ENCODE measurements at places on chromosomes 7 and 10.
A peak's percentile ranks its signal among the peaks of the same experiment; 100 is the strongest.

- peak; percentile 98 for DNase-seq
- H3K4me1 ChIP-seq: peaks cover 17% of the 10 kb centered on the region
- no peaks in the 10 kb centered on the region for H3K36me3 ChIP-seq
- 0 out of 2 replicates have a peak overlapping the region, but pooled peaks have one; percentile 2 for H3K4me3 ChIP-seq
These were observed 11.7 kb upstream of the PRDX3 start for GRCh38 chr10:119190353-119190752.

DNA sequence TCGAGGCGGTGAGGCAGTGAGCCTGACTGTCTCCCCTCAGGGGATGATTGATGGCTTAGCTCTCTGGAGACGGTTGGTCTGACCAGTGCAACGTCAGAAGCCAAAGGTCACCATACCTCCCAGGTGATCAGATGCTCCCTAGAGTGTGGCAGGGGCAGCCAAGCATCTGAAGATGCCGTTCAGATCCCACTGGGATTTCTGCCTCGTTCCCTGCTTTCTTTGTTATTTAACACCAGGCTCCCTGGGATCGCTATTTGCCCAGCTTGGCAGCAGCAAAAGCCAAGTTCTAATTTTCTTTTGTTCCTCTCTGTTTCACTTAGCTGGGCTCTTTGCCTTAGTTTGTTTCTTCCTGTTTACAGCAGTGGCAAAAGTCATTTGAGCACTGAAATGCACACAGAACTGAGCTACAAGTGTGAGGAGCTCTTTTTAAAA lies 53.5 kb upstream of the SVIL start:
- DNase-seq: peak; percentile 7
- no peak overlapping the region for H3K4me3 ChIP-seq
- no peaks in the 10 kb centered on the region for H3K36me3 ChIP-seq

- H3K27me3 ChIP-seq: no peaks in the 10 kb centered on the region
- DNase-seq: no peak
- H3K4me3 ChIP-seq: no peak overlapping the region
- no peaks in the 10 kb centered on the region for H3K36me3 ChIP-seq
- H3K27ac ChIP-seq: no peak overlapping the region
These were observed 106.9 kb downstream of the TCERG1L start for GRCh38 chr10:131204406-131205152.

GRCh38 chr7:96521068-96521894 lies 188.4 kb downstream of the SEM1 start:
- H3K4me1 ChIP-seq: no peaks in the 10 kb centered on the region
- no peak for DNase-seq
- H3K27me3 ChIP-seq: no peaks in the 10 kb centered on the region
- H3K4me3 ChIP-seq: no peak overlapping the region
- H3K36me3 ChIP-seq: no peaks in the 10 kb centered on the region

DNA sequence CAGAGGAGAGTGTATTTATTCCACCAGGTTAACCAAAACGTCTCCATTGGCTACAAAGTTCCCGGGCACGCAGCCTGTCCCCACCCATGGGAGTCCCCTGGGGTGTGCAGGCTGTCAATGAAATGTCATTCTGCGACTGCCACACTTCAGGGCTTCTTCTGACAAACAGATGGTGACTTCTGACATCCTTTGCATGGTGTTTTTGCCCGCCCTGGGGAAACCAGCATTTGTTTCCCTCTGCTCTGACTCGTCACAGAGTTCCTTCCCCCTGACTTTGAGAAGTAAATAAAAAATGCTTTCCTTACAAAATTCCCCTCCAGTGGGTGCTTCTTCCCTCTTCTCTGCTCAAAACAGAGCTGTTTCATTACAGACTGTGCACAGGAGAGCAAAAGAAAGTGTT lies 38.2 kb downstream of the TNS3 start:
- no peak for DNase-seq
- H3K4me1 ChIP-seq: peaks cover 16% of the 10 kb centered on the region
- no peaks in the 10 kb centered on the region for H3K27me3 ChIP-seq
- H3K27ac ChIP-seq: no peak overlapping the region
- H3K4me3 ChIP-seq: no peak overlapping the region

- H3K27me3 ChIP-seq: no peaks in the 10 kb centered on the region
- no peaks in the 10 kb centered on the region for H3K4me1 ChIP-seq
- peak; percentile 7 for DNase-seq
- no peaks in the 10 kb centered on the region for H3K36me3 ChIP-seq
- no peak overlapping the region for H3K4me3 ChIP-seq
- H3K27ac ChIP-seq: no peak overlapping the region
These were observed 98.6 kb upstream of the FGFR2 start for GRCh38 chr10:121696854-121697253.

- no peaks in the 10 kb centered on the region for H3K4me1 ChIP-seq
- DNase-seq: peak; percentile 56
- H3K36me3 ChIP-seq: no peaks in the 10 kb centered on the region
- peaks cover 32% of the 10 kb centered on the region for H3K27me3 ChIP-seq
- no peak overlapping the region for H3K4me3 ChIP-seq
These were observed 166.4 kb downstream of the CHN2 start for GRCh38 chr7:29360633-29361625.

DNA sequence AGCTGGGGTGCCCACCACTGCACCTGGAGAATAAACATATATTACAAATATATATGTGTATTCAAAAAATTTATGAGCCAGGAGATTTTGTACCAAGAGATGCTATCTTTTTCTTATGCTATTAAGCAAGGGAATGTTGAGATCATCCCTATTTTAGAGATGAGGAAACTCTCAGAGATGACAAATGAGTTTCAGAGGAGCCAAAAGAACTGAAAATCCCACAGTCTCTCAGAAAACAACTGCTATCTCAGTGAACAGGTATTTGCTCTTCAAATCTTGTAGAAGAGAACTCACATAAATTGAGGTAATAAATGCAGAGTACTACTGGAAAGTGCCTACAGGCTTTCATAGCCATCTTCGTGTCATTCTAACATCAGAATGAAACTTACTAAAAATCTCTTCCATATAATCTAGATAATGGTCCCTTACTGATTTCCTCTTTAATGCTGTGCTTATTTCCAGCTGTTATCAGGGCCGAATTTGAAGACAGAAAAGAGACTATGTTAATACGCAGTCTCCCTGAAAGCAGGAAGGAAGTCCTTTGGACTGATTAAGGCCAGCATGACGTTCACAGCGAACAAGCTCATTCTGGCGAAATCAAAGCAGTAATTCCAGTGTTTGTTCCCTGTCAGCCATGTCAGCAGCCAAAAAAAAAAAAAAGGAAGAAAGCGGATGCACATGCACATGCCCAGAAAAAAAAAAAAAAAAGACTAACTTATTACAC lies 29.4 kb upstream of the ANAPC16 start:
- H3K36me3 ChIP-seq: no peaks in the 10 kb centered on the region
- DNase-seq: peak; percentile 87
- H3K27ac ChIP-seq: peak overlapping the region; percentile 98
- H3K4me3 ChIP-seq: peak overlapping the region; percentile 65

DNA sequence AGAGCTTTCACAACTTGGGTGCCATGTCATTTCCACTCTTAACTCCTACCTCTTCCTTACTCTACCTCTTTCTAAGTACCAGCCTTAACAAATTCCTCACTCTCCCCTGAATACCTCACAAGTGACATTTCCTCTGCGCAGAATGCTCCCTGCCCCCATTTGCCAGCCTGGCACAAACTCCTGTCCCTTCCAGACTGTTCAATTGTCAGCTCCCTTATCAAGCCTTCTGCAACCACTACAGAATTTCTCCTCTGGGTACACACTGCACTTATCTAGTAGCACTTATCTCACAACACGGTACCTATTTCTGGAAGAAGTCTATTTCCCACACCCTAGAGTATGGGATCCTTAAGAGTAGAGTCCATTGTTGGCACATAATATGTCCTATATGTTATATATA lies 39.1 kb upstream of the ANAPC16 start:
- H3K27me3 ChIP-seq: no peaks in the 10 kb centered on the region
- H3K27ac ChIP-seq: no peak overlapping the region
- 0 out of 2 replicates have a peak, but pooled peaks cover 3% of the 10 kb centered on the region for H3K36me3 ChIP-seq
- peaks cover 26% of the 10 kb centered on the region for H3K4me1 ChIP-seq
- H3K4me3 ChIP-seq: no peak overlapping the region

DNA sequence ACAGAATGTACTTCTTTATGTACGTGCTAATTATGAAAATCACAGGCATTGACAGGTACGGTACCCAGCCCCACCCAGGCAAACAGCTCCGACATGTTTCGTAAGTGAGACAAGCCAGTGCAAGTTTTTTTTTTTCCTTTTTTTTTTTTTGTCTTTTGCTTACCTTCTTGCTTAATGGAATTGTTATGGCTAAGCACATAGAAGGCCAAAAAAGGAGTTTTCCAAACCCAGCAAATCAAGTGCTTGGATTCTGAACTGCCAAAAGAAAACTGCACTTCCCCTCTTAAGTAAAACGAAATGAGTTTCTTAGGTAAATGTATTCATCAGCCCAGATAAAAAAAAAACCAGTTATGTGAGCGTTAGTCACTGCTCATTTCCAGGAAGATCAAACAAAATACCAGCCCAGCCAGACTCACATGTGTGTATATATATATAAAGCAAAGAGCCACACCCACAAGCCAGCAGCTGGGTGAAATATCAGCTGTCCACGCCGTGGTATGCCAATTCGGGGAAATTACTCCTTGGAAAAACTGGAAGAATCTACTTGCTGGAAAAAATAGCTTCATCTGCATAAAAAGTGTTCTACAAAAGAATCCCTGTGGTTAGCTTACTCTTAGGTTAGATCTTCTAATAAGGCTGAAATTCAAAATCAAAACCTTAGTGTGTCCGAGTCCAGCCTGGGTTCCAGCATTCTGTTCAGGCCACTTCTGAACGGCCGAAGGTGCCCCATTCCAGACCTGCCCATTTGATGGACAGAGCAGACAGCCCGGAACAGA lies 8.0 kb downstream of the KLF6 start:
- H3K36me3 ChIP-seq: peaks cover 58% of the 10 kb centered on the region
- peak; percentile 93 for DNase-seq
- H3K4me3 ChIP-seq: peak overlapping the region; percentile 23
- no peaks in the 10 kb centered on the region for H3K27me3 ChIP-seq

DNA sequence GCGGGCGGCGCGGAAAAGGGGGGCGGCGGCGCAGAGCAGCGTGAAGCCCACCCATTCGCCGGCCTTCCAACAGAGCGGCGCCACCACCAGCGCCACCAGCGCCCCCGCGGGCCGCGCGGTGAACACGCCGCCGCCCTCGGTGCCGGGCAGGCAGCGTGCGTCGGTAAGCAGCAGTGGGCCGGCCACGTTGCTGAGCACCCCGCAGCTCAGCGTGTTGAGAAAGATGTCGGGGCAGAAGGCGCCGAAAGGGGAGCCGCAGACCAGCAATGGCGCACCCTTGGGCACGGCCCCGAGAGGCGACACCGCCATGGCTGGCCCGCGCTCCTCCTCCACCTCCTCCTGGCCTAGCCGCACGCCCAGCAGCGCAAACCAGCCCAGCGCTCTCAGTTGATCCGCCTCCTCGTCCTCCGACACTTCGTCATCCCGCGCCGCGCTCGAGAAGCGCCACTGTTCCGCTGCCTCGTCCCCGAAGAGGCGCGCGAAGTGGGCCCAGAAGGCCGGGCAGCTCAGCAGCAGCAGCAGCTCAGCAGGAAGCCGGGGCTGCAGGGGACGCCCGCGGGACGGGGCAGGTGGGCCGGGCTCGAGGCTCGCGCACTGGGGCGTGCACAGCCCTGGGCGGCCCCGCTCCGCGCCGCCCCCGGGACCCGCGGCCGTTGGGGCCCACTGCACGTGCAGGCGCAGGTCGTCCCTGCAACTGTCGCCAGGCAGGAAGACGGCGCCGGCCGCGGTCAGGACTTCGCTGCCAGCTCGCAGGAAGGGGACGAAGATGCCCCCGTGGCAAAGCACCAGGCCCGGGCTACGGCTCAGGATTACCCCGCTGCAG lies 623 bp downstream of the TYSND1 start:
- peak overlapping the region; percentile 77 for H3K4me3 ChIP-seq
- H3K27me3 ChIP-seq: no peaks in the 10 kb centered on the region
- DNase-seq: peak; percentile 90
- H3K27ac ChIP-seq: peak overlapping the region; percentile 90
- H3K4me1 ChIP-seq: peaks cover 9% of the 10 kb centered on the region
- H3K36me3 ChIP-seq: peaks cover 11% of the 10 kb centered on the region

- H3K27me3 ChIP-seq: no peaks in the 10 kb centered on the region
- H3K4me1 ChIP-seq: peaks cover 12% of the 10 kb centered on the region
- peak overlapping the region; percentile 96 for H3K27ac ChIP-seq
- H3K36me3 ChIP-seq: no peaks in the 10 kb centered on the region
- peak overlapping the region; percentile 95 for H3K4me3 ChIP-seq
These were observed 1.8 kb downstream of the TNRC18 start for GRCh38 chr7:5421714-5422395.

DNA sequence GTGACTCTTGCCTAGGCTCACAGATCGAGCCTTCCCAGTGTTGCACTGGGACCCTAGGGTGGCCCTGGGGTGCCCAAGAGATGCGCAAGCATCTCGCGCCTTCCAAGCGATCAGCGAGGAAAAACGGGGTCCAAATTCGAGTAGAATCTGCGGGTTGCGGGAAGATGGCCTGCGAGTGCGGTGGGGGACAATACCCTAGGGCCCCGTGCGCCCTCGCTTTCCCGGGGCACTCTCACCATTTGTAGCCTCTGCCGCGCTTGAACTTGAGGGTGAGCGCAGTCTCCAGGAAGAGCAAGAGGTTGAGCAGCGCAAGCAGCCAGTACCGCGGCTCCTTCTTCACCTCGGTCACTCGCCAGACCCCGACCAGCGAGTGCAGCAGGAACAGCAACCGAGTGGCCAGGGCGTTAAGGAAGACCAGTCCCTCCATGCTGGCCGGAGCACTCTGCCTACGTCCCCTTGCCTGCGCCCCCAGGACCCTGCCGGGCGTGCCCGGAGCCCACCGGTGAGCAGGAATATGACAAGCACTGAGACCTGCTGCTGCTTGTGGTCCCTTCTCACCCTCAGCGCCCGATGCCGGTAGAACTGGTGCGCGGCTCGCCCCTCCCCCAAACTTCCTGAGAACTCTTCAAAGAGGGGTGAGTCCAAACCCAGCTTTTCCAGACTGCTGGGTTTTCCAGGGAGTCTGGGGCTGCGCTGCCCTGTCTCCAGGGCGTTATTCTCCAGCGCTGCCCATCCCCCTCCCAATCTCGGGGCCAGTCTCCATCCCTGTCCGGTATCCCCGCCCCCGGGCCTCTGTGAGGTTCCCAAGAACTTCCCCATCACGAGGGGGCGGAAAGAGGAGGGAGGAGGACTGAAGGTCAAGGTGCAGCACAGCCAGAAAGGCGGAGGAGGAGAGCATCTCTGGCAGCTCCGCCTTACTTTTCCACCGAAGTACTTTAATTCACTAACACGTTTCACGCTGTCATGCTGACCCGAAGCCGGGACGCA lies at the start of gene TMEM26:
TMEM26 (minus strand) TSS at position 727 of the 987 bp plus-strand sequence; CDS start at position 427, 300 bp downstream.
- DNase-seq: peak; percentile 59
- H3K4me1 ChIP-seq: peaks cover 6% of the 10 kb centered on the region
- no peak within 1 kb of the TSS for H3K27ac ChIP-seq

DNA sequence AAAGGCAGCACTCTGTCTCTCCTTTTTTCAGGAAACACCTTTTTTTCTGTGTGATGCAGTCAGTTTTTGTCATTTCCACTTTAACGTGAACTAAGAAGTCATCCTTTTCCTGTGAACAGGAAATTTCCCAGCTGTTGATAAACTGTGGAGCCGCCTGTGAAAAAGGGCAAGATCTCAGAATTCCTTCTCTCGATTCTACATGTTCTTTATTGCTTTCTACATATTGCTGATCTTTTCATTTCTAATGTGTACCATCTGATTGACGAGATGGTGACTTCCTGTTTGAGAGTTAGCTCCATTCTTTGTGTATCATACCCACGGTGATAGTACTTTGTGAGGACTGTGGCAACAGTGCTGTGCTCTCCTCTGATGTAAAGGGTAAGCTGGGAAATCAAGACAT lies 50.4 kb downstream of the ADD3 start:
- H3K27ac ChIP-seq: 0 out of 2 replicates have a peak overlapping the region, but pooled peaks have one; percentile 38
- peaks cover 49% of the 10 kb centered on the region for H3K4me1 ChIP-seq
- H3K36me3 ChIP-seq: no peaks in the 10 kb centered on the region
- H3K27me3 ChIP-seq: no peaks in the 10 kb centered on the region

- no peaks in the 10 kb centered on the region for H3K36me3 ChIP-seq
- H3K27me3 ChIP-seq: no peaks in the 10 kb centered on the region
- DNase-seq: no peak
- H3K4me3 ChIP-seq: no peak overlapping the region
- H3K4me1 ChIP-seq: no peaks in the 10 kb centered on the region
These were observed 327.6 kb upstream of the COBL start for GRCh38 chr7:51644216-51644615.

Measured in GM23248 (cell line).